ENCODE measurements at places on chromosomes 1 and 21.

GRCh38 chr1:92485381-92486250 lies 1.1 kb downstream of the GFI1 start:
- H3K4me1 ChIP-seq, result peaks cover 64% of the 10 kb centered on the region
- peak overlapping the region; percentile 29 for H3K4me3 ChIP-seq
- DNase-seq, result no peak
- no peak overlapping the region for H3K27ac ChIP-seq

DNA sequence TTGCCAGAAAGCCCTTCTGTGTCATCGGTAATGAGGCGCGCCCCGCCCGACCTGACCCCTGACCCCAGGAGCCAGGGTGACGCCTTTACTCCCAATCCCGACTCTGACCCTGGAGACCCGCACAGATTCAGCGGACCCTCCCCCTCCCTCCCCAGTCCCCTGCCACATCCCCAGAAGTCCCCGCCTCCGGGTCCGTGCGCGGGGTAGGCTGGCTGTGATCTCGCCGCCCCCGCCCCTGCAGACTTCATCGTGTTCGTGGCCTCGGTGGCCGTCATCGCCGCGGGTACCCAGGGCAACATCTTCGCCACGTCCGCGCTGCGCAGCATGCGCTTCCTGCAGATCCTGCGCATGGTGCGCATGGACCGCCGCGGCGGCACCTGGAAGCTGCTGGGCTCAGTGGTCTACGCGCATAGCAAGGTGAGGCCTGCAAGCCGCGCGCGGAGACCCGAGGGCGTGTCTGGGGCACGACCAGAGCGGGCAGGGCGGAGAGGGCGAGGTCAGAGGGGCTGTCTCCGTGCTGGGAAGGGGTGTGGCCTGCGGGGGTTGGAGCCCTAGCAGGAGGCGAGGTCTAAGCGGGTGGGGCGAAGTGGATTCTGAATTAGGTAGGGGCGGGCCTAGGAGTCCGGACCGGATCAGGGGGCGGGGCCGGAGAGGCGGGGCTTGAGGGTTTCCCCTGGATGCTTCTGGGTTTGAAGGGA lies 34.8 kb downstream of the KCNQ4 start:
- H3K36me3 ChIP-seq, result no peaks in the 10 kb centered on the region
- DNase-seq, result no peak
- no peak overlapping the region for H3K27ac ChIP-seq
- H3K4me3 ChIP-seq, result peak overlapping the region; percentile 29
- no peaks in the 10 kb centered on the region for H3K27me3 ChIP-seq
- H3K4me1 ChIP-seq, result no peaks in the 10 kb centered on the region

DNA sequence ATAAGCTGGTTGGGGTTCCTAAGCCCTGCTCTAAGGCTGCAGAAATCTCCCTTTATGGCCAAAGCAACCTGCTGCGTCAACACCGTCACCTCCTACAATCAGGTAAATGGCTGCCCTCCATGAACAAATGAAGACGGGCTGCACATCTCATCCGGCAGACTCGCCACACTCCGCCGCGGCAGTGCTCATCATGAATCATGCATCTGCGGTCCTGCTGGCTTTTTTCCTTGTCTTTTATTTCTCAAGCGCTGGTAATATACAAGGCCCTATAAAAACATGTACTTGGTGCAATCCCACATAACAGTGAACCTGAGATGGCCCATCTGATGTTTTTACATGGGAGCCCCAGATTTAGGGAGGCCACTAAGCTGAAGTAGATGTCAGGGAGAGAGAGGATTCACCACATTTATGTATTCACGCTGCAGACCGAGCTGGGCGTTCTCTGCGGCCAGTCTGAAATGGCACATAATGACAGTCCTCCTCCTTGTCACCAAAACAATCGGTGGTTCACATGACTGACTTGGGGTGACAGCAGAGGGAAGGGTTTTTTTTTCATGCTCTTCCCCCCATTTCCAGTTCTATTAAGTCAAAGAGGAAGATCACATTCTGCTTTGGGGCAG lies 91.6 kb downstream of the KAZN start:
- H3K27ac ChIP-seq, result no peak overlapping the region
- no peak overlapping the region for H3K4me3 ChIP-seq
- DNase-seq, result no peak
- H3K36me3 ChIP-seq, result no peaks in the 10 kb centered on the region
- no peaks in the 10 kb centered on the region for H3K27me3 ChIP-seq

DNA sequence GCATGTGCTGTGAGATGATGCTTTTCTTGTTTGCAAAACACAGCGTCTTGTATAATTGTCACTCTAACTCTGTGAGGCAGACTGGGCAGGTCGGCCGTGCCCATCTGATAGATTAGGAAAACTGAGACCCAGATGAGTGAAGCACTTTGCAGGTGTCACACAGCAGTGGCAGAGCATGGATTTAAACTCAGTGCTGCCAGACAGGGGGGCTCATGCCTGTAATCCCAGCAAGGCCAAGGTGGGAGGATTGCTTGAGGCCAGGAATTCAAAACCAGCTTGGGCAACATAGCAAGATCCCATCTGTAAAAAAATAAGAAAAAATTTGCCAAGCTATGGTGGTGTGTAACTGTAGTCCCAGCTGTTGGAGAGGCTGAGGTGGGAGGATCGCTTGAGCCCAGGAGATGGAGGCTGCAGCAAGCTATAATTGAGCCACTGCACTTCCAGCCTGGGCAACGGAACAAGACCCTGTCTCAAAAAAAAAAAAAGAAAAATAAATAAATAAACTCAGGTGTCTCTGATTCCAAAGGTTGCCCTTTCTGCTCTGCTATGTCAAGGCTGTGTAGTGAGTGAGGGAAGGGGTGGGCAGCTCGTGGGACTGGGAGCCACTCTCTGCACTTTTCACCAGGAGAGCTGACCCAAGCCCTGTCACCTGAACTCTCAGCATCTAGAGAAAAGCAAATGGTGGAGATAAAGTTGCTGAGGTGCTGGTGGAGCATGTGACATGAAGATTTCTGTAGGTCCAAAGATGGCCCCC lies 32.9 kb upstream of the NPPB start:
- DNase-seq, result no peak
- H3K36me3 ChIP-seq, result no peaks in the 10 kb centered on the region
- H3K27me3 ChIP-seq, result no peaks in the 10 kb centered on the region
- no peak overlapping the region for H3K27ac ChIP-seq
- no peak overlapping the region for H3K4me3 ChIP-seq

- no peaks in the 10 kb centered on the region for H3K4me1 ChIP-seq
- DNase-seq, result no peak
- H3K27ac ChIP-seq, result no peak overlapping the region
Observed at GRCh38 chr1:1281533-1282321, 1.5 kb downstream of the SCNN1D start.

- H3K4me3 ChIP-seq, result no peak overlapping the region
- H3K27ac ChIP-seq, result no peak overlapping the region
- DNase-seq, result no peak
- peaks cover 37% of the 10 kb centered on the region for H3K4me1 ChIP-seq
- no peaks in the 10 kb centered on the region for H3K36me3 ChIP-seq
- H3K27me3 ChIP-seq, result no peaks in the 10 kb centered on the region
Observed at GRCh38 chr1:10632691-10633090, 157.9 kb downstream of the PEX14 start.

GRCh38 chr1:42480921-42481320 lies 17.8 kb downstream of the CCDC30 start:
- H3K4me1 ChIP-seq, result no peaks in the 10 kb centered on the region
- no peak for DNase-seq
- H3K27me3 ChIP-seq, result no peaks in the 10 kb centered on the region
- no peak overlapping the region for H3K4me3 ChIP-seq
- H3K36me3 ChIP-seq, result no peaks in the 10 kb centered on the region

GRCh38 chr1:66373157-66373591 lies 160.8 kb upstream of the SGIP1 start:
- peaks cover 32% of the 10 kb centered on the region for H3K36me3 ChIP-seq
- DNase-seq, result no peak
- no peaks in the 10 kb centered on the region for H3K27me3 ChIP-seq

All from right atrium auricular region (tissue), 2 donors.